ENCODE measurements at places on chromosomes 4 and X.

GRCh38 chr4:41363384-41363981 is 106.8 kb downstream of the UCHL1 start:
- no peak for DNase-seq

GRCh38 chr4:154559494-154560418 is 3.1 kb upstream of the FGB start:
- no peak for DNase-seq

- DNase-seq, result no peak
Measured at GRCh38 chr4:46994007-46994405, 625 bp upstream of the GABRA4 start.

DNA sequence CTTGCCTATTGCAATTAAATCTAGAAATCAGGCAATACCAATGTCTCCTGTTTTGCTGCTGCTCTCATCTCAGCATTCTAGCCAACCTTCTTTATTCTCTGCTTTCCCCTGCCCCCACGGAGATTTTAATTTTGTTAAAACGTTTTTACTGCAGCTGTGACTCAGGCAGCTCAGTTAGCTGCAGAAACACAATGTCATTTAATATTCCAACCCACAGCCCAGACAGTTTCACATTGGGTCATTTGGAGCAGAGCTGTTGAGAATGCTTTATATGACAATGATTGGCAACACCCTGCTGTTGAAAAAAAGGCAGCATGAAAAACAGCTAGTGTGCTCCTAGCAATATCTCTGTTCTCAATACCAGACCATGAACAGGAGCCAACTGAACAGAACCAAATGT is 12.6 kb upstream of the SLC10A4 start:
- no peak for DNase-seq

DNA sequence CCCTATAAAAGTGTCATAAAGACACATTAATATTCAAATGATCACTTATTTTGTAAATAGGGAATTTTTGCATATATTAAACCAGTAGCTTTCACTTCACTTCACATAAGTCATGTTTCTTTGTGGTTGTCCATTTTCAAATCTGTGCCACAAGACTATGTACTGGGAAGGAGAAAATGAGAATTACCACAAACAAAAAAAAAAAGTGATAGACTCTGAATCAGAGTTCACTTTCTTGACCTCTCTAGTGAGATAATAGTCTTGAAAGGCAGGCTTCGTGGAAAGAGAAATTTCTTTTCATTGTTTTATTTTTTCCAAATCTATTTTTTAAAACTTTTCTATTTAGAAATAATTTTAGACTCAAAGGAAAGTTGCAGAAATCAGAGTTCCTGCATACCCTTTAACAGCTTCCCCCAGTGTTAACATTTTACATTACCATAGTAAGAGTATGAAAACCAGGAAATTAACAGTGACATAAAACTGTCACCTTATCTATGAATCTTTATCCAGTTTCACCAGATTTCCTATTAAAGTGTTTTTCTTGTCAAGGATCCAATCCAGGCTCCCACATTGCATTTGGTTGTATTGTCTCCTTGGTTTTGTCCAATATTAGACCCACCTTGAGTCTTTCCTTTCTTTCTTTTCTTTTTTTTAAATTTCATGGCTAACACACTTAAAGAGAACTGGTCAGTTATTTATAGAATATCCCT is 215.4 kb upstream of the PGRMC2 start:
- DNase-seq, result no peak

DNA sequence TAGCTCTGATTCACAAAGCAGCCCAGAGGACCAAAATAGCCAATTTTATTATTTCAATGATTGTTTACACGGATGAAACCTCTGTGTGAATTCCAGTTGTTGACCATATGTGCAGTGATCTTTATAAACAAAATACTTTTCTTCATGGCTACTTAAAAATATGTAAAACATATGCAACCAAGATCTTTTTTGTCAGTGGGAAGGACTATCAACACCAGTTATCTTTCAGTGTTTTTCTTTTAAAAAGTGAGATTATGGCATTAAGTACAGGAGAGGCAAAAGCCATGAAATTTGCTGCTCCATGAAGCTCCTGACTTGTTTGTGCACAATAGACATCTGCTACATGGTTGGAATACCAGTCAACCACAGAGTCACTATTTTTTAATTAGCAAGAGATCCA is 184.4 kb downstream of the DKK2 start:
- no peak for DNase-seq

GRCh38 chr4:154583230-154583629 is 7.3 kb downstream of the FGA start:
- no peak for DNase-seq

GRCh38 chrX:7372825-7373525 is 225.0 kb upstream of the PUDP start:
- no peak for DNase-seq

- no peak for DNase-seq
Measured at GRCh38 chrX:109632906-109633504, 8.0 kb upstream of the KCNE5 start.

Data from Peyer's patch (tissue), 4 donors.